Inflammatory macrophage treated with lipopolysaccharide for 4 hours (primary cell): ENCODE measurements at places on chromosomes 6 and 20.
A peak's percentile ranks its signal among the peaks of the same experiment; 100 is the strongest.

DNA sequence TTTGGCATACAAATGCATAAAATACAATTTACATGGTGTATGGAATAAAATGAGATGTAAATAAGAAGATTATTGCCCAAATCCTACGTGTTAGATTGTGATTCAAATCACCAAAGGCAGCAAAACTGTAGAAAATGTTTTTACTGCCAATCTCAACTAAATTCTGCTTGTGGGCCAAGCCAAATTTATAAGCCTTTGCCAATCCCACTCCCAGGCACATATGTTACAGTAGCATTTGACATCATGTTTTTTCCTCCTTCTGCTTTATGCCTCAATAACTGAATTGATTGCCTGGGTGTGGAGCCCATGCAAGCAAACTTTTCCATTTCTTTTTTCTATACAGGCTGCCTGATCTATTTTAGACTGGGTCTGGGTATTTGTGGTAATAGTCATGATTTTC, 36.3 kb upstream of the LRRC1 start:
- DNase-seq: no peak

GRCh38 chr20:1831096-1831495, 64.1 kb upstream of the SIRPA start:
- peak; percentile 62 for DNase-seq

GRCh38 chr6:115838763-115839401, 221.8 kb downstream of the FRK start:
- peak; percentile 1 for DNase-seq

DNA sequence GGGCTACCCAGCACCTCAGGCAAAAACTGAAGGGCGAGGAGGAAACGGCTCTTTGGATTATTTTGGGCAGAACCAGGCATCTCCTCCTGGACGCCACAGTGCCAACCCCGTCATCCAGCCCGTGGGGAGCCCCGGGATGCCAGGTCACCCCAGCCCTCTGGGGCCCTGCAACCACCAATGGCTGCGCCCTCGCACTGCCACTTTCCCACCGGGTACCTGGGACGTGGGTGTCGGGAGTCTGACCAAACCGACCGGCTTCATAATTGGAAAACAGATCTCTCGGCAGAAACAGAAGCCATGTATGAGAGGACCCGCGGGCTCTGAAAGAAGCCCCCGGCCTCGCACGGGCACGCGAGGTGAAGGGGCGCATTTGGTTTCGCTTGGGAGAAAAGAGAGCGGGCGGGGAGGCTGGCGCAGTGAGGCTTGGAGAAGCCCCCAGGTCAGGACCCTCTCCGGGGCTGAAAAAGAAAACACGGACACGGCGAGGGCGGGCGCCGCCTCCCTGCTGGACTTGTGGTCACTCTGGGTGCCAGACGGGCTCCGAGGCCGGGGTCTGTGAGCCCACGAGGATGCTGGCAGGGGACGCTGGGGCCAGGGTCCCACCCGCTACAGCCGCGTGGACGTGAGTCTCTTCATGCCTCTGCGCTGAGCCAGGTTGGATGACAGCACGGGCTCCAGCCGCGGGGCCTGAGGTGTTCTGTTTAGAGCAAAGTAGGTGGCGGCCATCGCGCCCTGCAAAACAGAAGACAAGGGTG, 29.6 kb upstream of the MPC1 start:
- no peak for DNase-seq

GRCh38 chr6:139540276-139540675, 165.8 kb upstream of the CITED2 start:
- peak; percentile 91 for DNase-seq

- DNase-seq: peak; percentile 42
These were observed 778 bp downstream of the PSMG4 start for GRCh38 chr6:3259491-3259958.

- no peak for DNase-seq
These were observed 21.9 kb downstream of the FAM217A start for GRCh38 chr6:4057036-4057435.

GRCh38 chr6:16061818-16062217, 67.1 kb upstream of the MYLIP start:
- DNase-seq: no peak
